ENCODE measurements at places on chromosomes 1 and 21.

DNA sequence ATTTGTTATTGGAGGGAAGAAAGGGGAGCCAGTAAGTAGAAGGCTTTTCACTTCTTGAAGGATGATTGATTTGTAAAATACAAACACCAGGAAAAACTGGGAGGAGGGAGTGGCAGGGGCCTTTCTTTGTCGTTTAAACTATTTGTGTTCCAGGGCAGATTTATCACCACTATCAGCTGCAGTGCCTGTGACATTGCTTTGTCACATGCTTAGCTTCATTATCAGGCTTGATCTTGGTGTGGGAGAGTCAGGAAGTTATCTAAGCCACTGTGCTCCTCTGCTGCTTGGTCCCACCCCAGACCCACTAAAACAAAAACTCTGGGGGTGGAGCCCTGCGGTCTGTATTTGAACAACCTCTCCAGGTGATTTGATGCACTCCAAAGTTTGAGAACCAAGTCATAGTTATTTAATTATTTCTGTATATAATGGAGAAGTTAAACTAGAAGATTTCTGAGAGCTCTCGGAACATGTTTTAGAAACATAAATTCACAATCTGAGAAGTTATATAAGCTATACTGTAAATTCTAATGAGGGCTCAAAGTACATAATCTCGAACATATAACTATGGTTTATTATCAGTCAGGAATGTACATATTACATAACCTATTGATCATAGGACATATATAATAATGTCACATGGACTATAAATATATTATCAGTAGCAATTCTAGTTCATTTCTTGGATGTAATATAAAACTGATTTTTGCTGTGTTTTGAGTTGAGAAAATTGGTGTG lies 87.9 kb downstream of the CDC14A start:
- DNase-seq = peak; percentile 28

DNA sequence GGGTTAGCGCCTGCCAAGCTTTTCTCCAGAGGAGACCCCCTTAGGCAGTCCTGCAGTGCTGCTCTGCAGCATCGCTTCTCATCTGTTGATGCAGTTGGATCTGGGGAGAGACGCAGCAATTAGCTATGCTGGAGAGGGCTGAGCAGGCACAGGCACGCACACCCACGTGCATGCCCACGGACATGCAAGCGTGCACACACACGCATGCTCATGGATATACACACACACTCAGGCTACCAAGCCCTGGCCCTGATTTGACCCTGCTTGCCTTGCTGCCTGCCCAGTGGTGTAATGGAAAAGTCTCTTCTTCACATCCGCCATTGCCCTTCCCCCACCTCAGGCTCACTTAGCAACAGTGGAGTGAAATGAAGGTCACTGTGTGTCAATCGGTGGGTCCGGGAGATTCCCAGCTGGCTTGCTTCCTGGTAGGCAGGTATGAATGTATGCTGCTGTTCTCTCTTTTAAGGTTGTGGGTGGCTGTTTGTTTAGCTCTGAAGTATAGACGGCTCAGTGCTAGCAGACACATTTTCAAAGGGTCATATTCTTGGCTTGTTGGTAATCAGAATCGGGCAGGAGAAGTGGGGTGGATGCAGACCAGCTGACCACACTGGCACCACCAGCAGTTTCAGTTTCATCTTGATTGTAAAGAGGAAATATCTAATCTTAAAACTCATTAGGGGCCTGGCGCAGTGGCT lies 9.5 kb downstream of the ATP1B1 start:
- no peak for DNase-seq

- DNase-seq = no peak
Measured at GRCh38 chr21:44702111-44702972, 5.4 kb downstream of the KRTAP10-12 start.

- DNase-seq = no peak
Measured at GRCh38 chr1:203828503-203828902, 32.9 kb upstream of the SNRPE start.

- peak; percentile 29 for DNase-seq
Measured at GRCh38 chr1:62426237-62426636, 10.6 kb upstream of the USP1 start.

DNA sequence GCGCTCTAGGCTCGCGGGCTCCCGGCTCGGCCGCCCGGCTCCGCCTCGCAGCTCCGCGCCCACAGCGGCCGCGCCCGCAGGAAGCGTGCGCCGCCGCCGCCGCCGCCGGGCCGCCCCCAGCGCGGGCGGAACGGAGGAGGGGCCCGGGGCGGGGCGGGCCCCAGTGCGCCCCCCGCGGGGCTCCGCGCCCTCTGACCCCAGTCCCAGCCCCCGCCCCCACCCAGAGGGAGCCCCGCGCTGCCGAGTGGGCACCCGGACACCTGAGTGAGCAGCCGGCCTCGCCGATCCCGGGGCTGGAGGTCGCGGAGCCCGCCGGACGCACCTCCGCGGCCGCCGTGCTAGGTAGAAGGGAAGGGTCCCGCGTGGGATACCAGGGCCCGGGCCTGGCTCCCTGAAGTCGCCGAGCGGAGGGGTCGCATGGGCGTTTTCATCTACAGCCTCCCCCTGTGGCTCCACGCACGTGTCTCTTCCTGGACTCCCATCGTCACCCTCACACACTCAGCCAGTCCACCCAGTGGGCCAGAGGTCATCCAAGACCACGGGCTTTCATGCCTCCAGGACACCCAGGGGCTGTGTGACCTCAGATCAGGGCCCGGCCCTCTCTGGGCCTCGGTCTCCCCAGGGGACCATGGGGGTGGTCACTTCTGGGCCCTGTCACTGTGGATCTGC lies at the start of gene SDC3:
SDC3 (minus strand) TSS at position 63 of the 669 bp plus-strand sequence. CDS start 172 bp downstream, outside the sequence.
- no peak for DNase-seq

DNA sequence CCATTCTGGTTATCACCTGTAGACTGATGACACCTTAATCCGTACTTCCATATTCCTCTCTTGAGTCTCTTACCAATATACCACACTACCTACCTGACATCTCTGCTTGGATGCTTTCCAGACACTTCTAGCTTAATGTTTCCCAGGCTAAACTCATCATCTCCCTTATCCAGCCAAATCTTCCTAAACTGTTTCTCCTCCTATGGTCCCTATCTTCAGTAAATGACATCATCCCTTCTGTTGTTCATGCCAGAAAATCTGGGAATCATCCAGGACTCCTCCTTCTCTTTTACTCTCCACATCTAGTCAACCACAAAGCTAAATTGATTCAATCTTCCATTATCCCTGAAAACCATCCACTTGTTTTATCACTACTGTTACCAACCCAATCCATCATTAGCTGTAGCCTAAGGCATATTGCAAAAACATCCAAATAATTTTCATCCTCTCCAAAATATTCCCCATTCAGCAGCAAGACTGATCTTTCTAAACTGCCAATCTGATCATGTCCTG lies 464.1 kb upstream of the BEND5 start:
- no peak for DNase-seq

DNA sequence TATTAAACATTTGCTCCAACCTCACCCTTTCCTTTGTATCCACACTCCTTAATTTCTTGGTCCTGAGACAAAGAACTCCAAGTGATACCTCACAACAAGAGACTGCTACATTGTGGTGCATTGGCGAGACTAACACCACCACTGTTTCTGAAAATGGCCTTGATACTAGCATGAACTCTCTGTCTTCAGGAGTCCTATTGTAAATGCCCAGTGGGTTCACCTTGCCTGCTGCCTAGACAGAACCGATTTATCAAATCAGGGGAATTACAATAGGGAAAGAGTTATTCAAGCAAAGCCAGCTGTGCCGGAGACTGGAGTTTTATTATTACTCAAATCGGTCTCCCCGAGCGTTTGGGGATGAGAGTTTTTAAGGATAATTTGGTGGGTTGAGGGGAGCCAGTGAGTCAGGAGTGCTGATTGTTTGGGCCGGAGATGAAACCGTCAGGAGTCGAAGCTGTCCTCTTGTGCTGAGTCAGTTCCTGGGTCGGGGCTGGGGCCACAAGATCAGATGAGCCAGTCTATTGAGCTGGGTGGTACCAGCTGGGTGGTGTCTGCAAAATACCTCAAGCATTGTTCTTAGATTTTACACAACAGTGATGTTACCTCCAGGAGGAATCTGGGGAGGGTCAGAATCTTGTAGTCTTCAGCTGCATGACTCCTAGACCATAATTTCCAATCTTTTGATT lies 83.1 kb downstream of the DESI2 start:
- DNase-seq = no peak

GRCh38 chr1:2353551-2354438 lies 37.6 kb downstream of the MORN1 start:
- no peak for DNase-seq

DNA sequence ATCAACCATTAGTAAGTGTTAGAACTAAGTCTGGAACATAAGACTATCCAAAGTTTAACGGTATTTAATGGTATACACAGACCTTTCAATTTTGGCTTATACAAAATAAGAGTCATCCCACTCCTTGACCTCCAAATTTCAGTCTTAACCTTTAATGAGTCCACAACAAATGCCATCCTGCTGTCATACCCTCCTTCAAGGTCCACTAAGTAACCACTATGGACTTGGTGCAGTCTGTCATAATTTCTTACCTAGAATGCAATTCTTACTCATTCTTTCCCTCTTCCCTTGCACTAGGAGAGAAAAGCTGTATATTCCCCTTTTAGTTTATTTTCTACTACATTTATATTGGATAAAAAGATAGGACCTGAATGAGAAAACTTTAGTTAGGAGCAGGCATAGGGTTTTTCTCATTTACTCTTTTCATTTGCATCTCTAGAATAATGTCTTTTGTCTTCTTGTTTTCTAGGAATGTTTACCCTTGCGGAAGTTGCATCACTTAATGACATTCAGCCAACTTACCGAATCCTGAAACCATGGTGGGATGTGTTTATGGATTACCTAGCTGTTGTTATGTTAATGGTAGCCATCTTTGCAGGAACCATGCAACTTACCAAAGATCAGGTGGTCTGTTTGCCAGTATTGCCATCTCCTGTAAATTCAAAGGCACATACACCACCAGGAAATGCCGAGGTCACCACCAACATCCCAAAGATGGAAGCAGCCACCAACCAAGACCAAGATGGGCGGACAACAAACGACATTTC lies 62.1 kb upstream of the ZNF326 start:
- DNase-seq = no peak

- no peak for DNase-seq
Measured at GRCh38 chr21:46317710-46318463, 5.8 kb downstream of the C21orf58 start.

GRCh38 chr1:203799157-203799556 lies 3.7 kb downstream of the ZBED6 start:
- DNase-seq = no peak

DNA sequence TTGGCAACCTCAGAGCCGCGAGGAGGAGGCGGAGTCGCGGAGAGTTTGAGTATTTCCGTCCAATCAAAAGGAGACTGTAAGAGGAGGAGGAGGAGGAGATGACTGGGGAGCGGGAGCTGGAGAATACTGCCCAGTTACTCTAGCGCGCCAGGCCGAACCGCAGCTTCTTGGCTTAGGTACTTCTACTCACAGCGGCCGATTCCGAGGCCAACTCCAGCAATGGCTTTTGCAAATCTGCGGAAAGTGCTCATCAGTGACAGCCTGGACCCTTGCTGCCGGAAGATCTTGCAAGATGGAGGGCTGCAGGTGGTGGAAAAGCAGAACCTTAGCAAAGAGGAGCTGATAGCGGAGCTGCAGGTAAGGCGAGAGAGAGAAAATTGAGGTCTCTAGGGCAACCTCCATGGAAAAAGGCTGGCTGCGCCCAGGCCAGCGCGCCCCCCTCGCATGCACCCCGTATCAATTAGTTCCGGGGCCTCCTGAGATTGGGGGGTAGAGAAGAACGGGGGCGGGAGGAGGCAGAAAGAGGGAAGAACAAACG lies at the start of gene PHGDH:
PHGDH (plus strand) TSS at position 131 of the 538 bp plus-strand sequence; CDS start at position 220, 89 bp downstream.
- DNase-seq = peak; percentile 91

DNA sequence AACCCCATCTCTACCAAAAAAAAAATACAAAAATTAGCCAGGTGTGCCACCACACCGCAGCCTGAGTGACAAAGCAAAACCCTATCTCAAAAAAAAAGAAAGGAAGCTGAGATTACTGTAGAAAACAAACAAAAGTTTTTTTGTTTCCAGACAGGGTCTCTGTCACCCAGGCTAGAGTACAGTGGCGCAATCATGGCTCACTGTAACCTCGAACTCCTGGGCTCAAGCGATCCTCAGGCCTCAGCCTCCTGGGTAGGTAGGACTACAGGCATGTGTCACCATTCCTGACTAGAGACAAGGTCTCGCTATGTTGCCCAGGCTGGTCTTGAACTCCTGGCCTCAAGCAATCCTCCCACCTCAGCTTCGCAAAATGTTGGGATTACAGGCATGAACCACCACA lies 2.8 kb upstream of the PYGO2 start:
- DNase-seq = no peak

- no peak for DNase-seq
Measured at GRCh38 chr1:17907999-17908398, 152.9 kb downstream of the ACTL8 start.

DNA sequence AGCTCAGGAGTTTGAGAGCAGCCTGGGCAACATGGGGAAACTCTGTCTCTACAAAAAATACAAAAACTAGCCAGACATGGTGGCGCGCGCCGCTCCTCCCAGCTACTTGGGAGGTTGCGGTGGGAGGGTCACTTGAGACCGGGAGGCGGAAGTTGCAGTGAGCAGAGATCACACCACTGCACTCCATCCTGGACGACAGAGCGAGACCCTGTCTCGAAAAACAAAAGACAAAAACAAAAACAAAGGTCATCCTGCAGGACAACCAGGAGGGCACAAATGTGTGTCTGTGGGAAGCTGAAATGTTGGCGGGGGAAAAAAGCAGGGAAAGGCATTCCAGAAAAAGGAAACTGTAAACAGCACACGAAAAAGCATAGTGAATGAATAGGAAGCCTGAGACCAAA lies 104.1 kb upstream of the HNRNPU start:
- no peak for DNase-seq

DNA sequence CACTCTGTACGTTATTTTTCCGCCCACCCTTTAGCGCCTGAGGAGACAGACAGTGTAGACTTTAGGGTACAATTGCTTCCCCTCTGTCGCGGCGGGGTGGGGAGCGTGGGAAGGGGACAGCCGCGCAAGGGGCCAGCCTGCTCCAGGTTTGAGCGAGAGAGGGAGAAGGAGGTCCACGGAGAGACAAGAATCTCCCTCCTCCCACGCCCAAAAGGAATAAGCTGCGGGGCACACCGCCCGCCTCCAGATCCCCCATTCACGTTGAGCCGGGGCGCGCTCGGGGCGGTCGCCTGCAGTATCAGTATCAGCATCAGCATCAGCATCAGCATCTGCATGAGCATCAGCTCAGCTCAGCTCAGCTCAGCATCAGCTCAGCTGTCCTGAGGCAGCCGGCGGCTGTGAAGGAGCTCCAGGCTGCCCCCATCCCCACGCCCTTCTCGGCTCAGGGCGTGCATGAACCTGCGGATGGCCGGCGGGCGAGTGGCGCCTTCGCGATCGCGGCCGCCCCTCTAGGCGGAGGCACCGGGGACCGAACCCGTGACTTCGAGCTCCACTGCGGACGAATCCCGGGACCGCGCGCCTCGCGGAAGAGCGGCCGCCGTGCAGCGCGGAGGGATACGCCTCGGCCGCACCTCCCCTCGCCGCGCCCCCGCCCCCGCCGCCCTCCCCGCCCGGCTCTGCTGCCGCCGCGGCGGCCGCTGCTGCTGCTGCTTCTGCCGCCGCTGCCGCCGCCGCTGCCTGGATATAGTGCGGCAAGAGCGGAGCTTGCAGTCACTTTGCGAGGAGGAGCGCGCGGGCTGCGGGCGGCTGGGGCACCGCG lies at the start of gene NCAM2:
NCAM2 (plus strand) TSS at position 774 of the 820 bp plus-strand sequence.
- no peak for DNase-seq

GRCh38 chr1:46130606-46131005 lies 1.8 kb downstream of the PIK3R3 start:
- no peak for DNase-seq

GRCh38 chr21:37281993-37282392 lies 14.9 kb upstream of the VPS26C start:
- DNase-seq = peak; percentile 65

All from SW480 (cell line).